ENCODE measurements at places on chromosomes 5 and 9.

GRCh38 chr9:133612816-133613215, 3.6 kb upstream of the FAM163B start:
- DNase-seq, result no peak

GRCh38 chr5:165723931-165724330, 2218.5 kb downstream of the MAT2B start:
- no peak for DNase-seq

DNA sequence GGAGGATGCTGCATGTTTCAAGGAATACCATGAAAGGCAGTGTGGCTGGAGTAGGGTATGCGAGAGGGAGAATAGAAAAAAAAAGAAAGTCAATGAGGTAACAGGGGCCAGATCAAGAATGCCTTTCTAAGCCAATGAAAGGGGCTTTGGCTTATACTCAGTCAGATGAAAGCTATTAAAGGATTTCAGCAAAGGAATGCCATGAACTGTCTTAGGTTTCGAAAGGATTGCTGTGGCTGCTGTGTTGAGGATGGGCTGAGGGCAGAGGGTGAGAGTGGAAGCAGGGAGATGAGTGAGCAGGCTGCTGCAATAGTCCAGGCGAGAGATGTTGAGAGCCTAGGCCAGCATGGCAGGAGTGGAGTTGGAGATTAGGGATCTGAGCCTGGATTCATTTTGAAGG, 135.4 kb upstream of the CKMT2 start:
- DNase-seq, result no peak

- peak; percentile 18 for DNase-seq
These were observed 106.6 kb downstream of the COL23A1 start for GRCh38 chr5:178483620-178484019.

DNA sequence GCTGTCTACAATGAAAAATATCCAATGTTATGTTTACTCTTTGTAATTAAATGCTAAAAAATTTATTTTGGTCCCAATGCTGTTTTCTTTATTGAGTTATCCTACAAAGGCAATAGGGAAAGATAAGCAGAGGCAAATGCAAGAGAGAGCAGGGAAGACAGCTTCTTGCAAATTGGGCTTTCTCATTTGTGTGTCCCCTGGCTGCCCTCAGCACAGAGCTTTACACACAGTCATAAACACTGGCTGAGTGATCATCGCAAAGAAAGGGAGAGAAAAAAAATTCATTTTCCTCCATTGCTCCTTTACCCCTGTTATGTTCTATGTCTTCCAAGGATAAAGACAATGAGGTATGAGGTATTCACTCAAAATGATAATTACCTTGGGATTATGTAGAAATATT, 2.3 kb upstream of the TSSK1B start:
- DNase-seq, result no peak

DNA sequence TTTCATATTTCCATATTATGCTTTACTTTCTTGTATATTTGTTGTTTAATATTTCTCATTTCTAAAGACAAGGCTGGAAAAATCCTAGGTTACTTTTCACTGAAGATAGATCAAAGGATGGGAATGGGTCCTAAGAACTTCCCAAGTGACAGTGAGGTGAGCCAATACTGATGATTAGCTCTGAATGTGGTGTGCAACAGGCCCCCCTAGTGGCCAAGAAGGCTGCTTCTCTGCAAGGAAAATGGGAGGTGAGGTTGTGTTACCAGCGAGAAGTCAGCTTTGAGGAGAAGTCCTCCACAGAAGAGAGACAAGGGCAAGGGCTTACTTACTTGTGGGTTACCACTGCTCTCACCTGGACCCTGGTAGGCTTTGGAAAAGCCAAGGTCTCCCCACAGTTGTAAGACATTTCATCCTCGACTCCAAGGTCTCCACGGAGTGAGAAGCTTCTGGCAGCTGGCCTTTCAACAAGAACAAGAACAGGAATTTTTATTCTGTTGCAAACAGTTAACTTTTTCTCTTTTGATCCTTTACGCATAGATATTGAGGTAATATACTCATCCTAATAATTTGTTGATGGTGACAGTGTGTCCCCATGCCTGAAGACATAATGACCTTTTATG, 69.9 kb downstream of the MAMDC2 start:
- no peak for DNase-seq

DNA sequence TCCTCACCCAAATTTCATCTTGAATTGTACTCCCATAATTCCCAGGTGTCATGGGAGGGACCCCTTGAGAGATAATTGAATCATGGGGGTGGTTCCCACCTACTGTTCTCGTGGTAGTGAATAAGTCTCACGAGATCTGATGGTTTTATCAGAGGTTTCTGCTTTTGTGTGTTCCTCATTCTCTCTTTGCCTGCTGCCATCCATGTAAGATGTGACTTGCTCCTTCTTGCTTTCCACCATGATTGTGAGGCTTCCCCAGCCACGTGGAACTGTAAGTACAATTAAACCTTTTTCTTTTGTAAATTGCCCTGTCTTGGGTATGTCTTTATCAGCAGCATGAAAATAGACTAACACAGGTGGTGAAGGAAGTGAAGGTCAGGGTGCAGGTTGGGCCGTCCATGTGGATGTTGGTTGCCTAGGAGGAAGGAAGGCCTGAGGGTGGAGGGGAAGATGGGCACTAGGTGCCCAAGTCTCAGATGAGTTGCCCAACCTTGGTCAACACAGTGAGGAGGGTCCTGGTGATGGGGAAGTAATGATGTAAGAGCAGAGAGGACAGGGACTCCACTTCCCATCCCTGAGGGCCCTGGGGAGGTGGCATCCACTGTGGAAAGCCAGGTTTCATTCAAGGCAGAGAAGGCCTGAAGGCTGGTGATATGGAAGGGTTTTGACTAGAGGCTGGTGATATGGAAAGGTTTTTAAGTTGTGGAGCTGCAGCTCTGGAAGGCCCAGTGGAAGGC, 92.6 kb downstream of the HSPA4 start:
- DNase-seq, result no peak

DNA sequence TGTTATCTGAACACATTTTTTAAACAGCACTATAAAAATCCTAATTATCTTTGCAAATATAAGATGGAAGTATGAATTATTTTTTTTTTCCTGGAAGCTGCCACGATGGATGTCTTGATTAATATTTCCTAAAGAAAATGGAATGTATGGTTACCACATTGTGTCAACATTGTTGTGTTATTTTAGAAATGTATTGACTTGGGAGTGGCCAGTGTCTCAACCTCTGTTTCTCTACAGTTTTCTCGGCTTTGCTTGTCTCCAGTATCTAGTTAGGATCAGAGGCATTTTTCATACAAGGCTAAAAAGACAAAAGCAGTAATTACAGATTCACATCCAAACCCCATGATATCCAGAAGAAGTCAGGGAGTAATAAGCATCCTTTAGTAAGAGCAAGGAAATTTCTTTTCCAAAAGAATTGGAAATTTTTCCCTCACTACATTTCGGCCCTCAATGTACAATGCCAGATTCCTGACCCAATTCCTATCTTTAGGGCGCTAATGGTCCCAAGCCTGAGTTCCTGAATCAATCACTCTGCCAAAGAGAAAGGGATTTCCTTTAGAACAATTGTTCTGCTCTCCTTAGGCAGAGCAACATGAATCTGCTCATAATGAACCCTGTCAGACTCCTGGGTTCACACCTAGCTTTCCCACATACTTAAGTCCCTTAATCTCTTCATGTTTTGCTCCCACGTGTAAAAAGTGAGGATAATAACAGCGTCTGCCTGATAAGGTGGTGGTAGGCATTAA, 111.7 kb downstream of the EDIL3 start:
- no peak for DNase-seq

DNA sequence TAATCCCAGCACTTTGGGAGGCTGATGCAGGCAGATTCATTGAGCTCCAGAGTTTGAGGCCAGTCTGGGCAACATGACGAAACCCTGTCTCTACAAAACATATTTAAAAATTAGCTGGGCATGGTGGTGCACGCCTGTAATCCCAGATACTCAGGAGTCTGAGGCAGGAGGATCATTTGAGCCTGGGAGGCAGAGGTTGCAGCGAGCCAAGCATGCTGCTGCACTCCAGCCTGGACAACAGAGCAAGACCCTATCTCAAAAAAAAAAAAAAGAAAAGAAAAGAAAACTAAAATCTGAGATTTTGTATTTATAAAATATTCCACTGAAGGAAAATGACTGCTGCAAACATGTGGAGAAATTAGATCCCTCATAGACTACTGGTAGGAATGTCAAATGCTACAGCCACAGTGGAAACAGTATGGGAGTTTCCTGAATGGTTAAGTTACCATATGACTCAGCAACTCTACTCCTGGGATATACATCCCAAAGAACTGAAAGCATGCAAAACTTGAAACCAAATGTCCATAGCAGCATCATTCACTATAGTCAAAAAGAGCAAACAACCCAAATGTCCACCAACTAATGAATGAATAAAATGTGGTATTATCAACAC, 106.1 kb downstream of the UBAP2 start:
- DNase-seq, result no peak

- no peak for DNase-seq
These were observed 33.9 kb upstream of the NXNL2 start for GRCh38 chr9:88501086-88501485.

- DNase-seq, result no peak
These were observed 24.4 kb upstream of the ZNF366 start for GRCh38 chr5:72531496-72532190.

DNA sequence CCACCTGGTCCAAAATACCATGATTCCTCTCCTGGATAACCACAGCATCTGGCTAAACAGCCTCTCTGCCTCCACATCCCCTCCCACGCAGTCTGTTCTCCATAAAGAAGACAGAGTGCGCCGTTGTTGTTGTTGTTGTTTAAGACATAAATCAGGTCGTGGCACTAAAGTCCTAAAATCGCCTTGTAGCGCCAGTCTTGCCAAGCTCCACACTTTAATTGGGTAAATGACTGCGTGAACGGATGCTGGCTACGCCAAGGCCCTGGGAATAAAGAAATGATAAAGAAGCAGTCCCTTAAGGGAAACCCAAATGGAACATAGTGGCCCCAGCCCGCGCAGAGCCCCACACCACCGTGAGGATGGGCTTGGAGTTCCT, 364 bp upstream of the SFXN1 start:
- no peak for DNase-seq

GRCh38 chr9:136754626-136755301, 3.3 kb downstream of the LCN8 start:
- no peak for DNase-seq

- DNase-seq, result no peak
These were observed 39.9 kb downstream of the STXBP1 start for GRCh38 chr9:127651697-127652610.

DNA sequence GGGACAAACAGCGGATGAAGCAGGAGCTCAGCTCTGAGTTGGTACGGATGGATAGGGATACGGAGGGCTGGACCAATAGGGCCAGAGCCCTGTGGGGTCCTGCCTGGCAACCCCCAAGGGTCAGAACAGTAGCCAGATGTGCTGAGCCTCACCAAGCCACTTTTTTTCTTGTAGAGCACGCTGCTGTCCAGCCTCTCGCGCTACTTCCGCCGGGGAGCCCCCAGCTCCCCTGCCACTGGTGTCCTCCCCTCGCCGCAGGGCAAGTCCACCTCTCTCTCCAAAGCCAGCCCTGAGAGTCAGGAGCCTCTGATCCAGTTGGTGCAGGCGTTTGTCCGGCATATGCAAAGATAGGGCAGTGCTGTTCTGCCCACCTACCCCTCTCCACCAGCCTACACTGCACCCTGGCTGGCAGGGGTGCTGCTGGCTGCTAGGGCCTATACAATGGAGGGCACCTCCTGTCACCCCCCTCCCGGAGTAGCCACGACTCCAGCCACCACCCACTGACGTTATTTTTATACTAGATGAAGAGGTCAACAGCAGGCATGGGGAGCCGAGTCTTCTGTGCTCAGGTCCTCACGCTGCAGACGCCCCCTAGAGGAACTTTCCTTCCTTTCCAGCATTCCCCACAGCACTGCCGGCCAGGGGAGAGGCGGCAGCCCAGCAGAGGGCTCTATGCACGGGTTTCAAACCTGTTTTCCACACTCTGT, 21.6 kb downstream of the SH3GLB2 start:
- DNase-seq, result peak; percentile 19

DNA sequence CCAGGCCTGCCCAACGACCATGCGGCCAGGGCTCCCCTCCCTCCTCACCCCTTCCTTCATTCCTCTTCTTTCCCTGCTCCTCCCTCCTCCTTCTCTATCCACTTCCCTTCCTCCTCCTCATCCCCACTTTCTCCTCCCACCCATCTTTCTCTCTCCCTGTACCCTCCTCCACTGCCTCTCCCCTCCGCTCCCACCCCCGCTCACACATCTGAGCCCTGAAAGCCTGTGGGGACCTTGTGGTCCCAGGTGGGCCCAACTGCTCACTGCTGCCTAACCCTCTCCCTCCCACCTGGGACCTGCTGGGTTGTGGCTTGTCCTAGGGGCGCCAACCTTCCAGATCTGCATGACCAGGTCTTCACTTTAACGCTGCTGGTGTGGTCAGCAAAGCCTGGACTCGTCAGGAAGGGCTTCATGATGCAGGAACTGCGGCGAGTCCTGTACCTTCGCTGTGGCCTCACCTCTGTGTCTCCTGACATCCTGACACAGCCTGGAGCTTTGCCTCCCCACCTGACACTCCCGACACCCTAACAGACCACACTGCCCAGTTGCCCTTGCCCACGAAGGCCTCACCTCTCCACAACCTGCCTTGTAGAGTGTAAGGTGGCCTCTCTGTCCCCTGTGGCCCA, 34.6 kb downstream of the C5orf15 start:
- no peak for DNase-seq

DNA sequence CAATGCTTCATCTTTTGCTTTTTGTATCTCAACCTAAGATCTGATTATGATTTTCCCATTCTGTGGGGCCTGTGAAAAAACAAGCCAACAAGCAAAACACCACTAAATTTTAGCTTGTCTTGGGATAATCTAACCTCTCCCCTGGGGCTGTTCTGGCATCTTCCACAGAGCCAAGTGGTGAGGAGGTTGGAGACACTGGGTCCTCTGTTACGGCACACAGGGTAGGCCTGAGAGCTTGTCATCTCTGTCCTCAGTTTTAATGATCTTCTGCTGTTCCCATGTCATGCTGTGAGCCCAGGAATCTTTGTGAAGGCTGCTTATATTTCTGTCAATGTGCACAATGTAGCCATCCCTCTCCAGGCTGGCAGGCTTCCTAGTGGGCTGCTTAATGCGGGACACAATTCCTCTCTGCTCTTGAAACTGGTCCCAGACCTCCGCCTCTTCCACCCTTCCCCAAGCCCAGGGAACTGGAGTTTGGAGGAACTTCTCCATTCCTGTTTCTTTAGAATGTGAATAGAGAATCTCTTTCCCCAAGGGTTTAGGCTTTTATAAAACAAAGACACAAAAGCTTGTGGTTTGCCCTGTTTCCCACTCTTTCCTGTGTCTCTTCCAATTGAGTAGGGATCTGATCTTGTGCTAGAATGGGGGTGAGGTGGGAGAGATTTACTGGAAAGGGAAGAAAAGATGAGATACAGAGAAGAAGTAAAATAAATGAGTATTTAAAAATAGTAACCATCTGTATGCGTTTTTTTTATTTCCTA, 30.9 kb upstream of the SEMA6A start:
- no peak for DNase-seq
